ENCODE measurements at places on chromosomes 2 and 18.

DNA sequence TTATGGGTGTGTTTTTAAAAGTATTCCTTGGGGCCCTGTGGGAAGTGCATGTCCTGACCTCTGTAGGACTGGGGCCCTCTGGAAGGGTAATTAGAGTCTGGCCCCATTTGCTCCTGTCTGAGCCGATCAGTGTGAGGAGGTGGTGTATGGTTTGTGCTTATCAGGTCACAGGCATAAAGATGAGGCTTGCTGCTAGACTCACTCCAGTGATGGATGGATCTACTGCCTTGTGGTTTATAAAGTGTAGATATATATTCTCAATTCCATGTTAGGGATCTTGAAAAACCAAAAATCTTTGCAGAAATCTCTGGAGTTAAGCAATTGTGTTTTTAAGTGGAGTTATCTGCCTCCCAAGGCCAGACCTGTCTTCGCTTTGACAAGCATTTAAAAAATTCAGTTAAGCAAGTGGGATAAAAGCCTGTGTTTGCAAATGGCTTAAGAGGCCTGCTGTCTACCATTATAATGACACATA is 182.4 kb downstream of the PTPRM start:
- no peak for DNase-seq

- no peak for DNase-seq
Observed at GRCh38 chr2:239920693-239921365, 104.3 kb downstream of the NDUFA10 start.

GRCh38 chr2:153819501-153819900 is 52.2 kb upstream of the GALNT13 start:
- DNase-seq: no peak

- no peak for DNase-seq
Observed at GRCh38 chr2:197137826-197138477, 172.6 kb downstream of the ANKRD44 start.

DNA sequence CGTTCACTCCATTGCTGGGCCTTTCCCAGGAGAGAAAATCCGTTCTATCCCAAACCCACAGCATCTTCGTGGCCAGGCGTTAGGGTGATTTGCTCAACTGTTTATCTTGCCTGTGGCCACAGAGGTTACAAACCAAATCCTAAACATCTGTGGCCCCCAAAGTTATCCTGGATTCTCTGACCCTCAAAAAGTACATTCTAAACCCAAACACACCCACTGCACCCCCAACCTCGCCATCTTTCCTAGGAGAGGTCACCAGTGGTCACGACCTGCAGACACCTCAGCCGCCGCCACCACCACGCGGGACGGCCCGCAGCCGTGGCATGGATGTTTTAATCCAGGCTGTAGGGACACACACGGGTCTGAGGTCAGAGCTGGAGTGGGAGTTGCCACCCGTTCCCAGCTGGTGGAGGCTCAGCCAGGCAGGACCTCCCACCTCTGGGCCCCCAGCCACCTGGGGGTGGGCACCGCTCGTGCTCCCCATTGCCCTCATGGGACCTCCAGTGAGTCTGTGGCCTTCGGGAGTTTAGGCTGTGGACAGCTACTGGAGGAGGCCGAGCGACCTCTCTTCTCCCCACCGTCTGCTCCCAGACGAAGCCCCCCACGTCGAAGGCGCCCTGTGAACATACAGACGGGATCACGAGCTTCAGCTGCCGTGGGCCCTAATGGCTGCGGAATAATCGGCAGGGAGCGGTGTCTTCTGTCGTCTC is 72.0 kb downstream of the KCNG2 start:
- DNase-seq: no peak

- DNase-seq: no peak
Observed at GRCh38 chr2:178912416-178913048, 105.3 kb upstream of the TTN start.

DNA sequence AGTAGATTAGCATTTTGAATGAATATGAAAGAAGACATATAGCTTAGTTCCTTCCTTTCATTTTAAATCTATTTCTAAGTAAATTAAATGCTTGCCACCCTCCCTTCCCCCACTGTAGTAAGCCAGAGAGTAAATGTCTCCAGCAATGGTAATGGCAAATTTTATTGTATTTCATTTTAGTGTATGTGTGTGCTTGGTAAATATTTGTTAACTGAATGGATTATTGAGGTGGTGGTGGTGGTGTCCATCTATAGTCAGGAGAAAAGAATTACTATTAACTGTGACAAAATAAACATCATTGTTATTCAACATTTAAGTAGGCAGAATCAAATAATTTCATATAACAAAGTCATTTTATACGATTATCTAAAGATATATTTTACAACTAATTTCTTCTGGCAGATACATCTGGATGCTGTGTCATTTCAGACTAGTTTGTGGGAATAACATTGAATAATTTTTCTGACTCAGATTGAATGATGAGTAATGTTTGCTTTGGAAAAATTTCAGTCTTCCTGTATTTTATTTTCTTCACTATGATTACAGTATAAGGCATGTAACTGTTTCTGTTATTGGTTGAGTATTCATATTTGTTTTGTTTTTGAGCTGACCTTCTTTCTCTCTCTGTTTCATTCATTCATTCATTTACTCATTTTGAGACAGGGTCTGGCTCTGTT is 18.3 kb downstream of the ASXL3 start:
- no peak for DNase-seq

DNA sequence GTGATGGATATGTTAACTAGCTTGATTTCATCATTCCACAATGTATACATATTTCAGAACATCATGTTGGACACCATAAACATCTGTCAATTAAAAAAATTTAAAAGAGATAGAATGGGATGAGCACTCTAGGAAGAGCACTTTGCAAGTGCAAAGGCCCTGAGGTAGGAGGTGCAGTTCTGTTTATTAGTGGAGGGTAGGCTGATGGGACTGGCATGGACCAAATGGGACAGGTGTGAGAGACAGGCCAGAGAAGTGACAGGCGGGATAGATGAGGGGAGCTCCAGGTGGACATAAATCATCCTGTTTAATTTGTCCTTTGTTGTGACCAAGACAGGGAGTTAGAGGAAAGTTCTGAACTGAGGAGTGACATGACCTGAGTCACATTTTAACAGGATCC is 477.9 kb downstream of the TSN start:
- no peak for DNase-seq

DNA sequence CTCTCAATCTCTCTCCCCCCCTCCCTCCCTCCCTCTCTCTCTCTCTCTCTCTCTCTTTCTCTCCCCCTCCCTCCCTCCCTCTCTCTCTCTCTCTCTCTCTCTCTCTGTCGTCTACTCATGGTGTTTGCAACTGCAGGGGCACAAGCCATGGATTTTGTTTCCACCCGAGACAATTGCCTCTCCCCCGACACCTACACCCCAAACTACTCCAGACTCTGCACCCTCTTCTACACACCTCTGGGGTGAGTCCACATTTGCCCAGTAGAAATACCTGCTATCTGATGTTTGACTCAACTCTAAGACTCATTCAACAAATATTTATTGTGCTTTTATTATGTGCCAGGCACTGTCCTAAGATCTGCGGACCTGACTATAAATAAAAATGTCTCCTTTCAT is 93.7 kb downstream of the TMEM17 start:
- DNase-seq: no peak

DNA sequence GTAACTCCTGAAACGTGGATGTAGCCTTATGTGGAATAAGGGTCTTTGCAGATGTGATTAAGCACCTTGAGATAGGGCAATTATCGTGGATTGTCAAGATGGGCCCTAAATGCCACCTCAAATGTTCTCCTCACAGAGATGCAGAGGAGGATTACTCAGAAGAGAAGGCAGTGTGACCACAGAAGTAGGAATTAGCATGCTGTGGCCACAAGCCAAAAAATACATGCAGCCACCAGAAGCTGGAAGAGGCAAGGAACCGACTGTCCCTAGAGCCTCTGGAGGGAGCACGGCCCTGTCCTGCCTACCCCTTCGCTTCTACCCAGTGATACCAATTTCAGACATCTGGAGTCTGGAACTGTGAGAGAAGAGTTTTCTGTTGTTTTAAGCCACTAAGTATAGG is 47.3 kb upstream of the MGAT5 start:
- DNase-seq: no peak

- no peak for DNase-seq
Observed at GRCh38 chr18:38074298-38074876, 508.8 kb upstream of the CELF4 start.

GRCh38 chr2:195899226-195899625 is 169.4 kb downstream of the DNAH7 start:
- DNase-seq: no peak

DNA sequence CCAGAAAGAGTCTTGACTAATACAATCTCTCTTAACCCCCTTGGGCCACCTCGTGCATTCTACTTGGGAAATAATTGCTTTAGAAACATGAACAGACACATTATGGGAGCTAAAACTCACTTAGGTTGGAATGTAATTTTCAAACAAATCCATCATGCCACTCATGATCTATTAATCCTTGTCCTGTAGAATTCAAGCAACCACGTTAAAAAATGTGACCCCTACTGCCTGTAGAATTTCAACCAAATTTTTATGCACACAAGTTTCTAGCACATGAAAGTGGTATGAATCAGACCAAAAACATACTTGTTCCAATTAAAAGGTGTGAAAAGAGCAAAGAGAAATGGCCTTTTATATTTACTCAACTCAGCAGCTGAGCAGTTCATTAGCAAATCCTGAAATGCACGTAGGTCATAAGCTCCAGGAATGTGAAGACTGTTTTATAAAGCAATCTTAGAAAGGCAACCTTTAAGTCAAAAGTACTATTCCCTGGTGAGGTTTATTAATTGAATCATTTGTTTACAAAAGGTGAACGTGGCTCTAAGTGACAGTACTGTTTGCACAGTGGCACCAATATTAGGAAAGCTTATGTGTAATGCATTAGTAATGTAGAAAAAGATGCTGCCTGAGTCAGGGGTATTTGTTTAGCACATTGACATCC is 459.4 kb upstream of the UBE2E3 start:
- DNase-seq: no peak

GRCh38 chr2:102050854-102051391 is 59.2 kb downstream of the IL1R2 start:
- no peak for DNase-seq

DNA sequence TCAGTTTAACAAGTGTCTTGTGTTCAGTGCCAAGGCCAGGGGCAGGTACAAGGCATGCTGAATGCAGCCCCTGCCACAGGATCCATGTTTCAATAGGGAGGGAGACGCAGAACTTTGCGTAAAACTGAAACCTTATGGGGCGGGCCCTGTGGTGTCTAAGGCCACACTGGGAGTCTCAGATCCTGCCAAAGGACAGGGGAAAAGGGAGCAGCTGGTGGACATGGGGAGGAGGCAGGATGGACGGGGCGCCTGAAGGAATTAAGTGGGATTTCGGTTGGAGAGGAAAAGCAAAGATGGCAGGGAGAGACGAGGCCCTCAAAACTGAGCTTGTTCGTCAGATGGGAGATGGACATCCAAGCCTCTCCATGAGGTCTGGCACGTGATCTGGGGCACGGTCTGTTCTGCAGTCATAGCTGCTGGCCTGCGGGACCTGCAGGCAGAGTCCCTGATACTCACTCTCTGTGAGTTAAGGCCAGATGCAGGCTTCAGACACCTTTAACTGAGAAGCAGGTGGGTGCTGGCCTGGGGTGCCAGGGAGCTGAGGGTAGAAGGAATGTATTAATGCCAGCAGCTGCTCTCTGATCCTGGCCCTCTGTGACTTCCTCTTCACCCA is 48.8 kb downstream of the TCF7L1 start:
- DNase-seq: no peak

DNA sequence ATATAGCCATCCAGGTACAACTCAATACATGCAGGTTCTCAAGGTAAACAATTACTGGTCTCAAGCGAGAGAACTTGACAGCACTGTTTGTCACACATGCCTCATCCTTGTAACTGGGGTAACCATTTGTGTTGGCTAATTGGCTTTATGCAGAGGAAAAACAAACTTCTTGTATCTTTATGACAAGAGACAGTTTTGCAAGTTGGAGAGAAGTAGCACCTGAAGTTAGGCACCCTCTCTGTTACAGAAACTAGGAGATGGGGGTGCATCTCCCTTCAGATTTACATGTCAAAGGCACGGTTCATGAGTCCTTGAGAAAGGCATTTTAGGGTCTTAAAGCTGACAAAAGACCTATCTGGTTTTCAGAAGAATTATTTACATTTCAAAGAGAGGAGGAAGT is 241.7 kb downstream of the CD226 start:
- no peak for DNase-seq

GRCh38 chr18:13892098-13892497 is 23.2 kb downstream of the MC2R start:
- no peak for DNase-seq

DNA sequence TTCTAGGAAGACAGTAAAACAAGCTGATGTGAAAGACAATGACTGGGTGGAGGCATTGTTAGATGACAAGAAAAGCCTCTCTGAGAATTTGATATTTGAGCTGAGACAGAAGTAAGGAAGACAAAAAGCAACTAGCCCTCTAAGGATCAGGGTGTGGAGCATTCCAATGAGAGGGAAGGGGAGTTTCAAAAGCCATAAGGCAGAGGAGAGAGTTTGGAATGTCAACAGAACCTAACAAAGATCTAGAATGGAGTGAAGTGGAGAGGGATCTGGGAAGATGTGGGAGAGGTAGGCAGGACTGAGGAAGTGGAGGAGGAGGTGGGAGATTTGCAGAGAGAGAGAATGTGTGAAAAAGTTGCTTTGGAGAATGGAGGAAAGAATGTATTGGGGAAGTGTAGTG is 17.3 kb upstream of the ASXL2 start:
- no peak for DNase-seq

DNA sequence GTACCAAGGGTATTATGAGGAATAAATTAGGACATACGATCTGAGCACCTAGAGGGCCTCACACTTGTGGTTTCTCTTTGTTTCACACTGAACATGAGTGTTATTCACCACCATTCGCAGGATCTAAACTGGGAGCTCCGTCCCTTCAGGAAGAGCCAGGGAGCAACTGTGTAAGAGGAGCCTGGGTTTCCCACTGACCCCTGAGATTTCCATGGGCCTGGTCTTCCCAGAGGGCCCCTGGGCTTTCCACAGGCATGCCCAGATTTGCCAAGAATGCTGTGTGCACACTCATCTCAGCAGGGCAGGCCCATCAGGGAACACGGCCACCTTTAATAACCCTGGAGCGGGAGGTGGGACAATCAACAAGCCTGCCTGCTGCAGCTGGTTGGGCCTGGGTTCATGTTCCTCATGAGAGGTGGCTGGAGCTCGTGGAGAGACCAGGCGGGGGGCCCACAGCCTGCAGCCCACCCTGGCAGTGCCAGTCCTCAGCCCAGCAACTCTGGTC is 416.8 kb upstream of the MYT1L start:
- no peak for DNase-seq

GRCh38 chr18:75824661-75825060 is 397.2 kb upstream of the SMIM21 start:
- no peak for DNase-seq

GRCh38 chr2:11697103-11697871 is 27.3 kb upstream of the NTSR2 start:
- DNase-seq: no peak

- DNase-seq: no peak
Observed at GRCh38 chr2:128302011-128302743, 16.5 kb downstream of the HS6ST1 start.

GRCh38 chr2:190947711-190948251 is 66.2 kb downstream of the STAT1 start:
- no peak for DNase-seq

GRCh38 chr2:168212866-168213265 is 34.5 kb downstream of the STK39 start:
- no peak for DNase-seq

- no peak for DNase-seq
Observed at GRCh38 chr2:205976120-205976814, 109.7 kb downstream of the INO80D start.

Data from GM19239 (cell line).